ENCODE measurements at places on chromosomes 4 and X.

- peak; percentile 23 for DNase-seq
Observed at GRCh38 chr4:112817933-112818593, 181.1 kb downstream of the LARP7 start.

DNA sequence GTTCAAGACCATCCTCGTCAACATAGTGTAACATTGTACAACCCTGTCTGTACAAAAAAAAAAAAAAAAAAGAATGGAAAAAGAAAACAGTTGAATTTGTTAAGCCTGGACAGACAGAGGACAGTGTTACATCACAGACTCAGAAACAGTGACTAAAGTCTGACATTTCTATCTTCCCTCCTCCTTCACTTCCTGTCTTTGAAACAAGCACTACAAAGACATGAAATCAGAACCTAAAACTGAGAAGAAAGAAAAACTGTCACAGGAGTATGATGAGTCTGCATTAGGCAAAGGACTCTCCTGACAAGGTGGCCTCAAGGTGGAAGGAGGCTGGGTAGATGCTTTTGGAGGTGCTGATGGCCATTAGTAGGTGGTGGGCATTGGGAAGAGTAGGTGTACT, 126.7 kb downstream of the RBM47 start:
- no peak for DNase-seq

DNA sequence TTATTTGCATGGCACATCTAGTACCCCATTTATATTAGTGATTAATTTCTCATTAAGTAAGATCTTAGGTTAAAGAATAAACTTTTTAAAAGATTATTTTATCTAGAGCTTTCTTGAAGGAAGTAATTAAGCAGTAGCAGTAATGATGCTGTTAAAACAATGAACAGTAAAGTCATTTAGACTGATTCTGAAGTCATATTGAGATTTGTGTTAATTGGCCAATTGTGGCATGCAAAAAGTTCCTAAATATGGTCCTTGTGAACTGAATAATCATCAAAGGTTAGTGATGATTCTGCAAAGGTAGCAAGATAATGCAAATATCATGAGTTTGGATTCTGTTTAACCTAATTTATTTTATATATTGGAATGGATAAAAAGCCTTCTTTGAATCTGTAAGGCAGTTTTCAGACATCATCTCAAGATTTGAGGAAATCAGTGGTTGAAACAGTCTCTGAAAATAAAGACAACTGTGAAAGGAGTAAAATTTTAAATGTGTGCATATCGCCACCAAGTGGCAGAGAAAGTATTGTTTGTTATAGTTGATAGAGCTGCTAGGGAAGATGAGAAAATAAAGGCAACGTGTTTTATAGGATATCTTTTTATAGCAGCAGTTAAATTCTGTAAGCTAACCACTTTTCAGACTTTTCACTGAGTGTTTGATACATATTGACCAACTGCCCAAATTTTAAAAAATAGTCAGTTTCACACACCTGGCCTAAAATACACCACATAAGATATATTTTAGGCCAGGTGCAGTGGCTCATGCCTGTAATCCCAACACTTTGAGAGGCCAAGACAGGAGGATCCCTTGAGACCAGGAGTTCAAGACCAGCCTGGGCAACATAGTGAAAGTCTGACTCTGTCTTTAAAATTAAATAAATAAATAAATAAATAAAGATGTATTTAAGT, 79.6 kb downstream of the CCKAR start:
- DNase-seq, result peak; percentile 22

DNA sequence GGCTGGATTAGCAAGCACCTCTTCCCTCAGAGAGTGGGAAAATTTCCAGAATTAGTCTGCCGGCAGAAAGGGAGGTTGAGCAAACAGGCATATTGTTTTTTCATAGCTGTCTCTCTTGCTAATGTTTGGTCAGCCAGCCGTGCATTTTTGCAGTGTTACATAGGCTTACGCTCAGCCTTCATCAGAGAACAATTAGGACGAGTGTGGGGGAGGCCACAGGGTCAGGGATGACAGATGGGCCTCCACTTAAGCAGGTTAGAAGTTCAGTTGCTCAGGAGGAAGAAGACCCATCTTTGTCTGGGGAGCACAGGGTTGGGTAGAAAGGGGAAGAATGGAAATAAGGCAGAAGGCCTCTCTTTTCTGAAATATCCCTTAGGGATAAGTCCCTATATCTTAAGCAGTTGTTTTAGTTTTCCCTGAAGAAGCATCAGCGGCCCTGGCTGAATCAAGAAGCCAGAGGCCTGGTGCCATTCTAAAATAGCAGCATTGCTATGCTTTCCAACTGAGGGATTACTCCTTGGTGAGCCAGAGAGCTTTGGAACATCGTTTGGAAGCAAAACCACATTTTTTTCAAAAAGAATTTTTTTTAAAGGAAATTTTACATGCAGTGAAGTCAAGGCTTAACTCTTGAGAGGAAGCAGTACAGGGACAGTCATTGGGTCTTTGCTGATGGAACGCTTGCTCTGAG, 118.8 kb downstream of the SMIM20 start:
- DNase-seq, result no peak

- DNase-seq, result no peak
Observed at GRCh38 chrX:16592194-16592770, 57.7 kb upstream of the S100G start.

DNA sequence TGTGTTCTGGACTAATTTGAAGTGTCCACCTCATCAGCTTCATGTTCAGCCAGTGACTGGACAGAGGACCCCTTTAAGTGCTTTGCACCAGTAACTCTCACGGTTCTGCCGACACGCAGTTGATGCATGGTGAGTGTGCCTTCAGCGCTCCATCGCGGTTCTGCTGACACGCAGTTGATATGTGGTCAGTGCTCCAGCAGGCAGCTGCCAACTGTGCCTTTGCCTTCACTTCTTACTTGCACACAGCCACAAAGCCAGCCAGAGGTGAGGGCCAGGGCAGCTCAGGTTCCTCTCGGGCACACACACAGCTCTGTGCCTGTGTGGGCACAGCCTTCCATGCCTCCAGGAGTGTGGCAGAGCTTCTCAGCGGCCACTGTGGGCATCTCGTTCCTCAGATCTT, 12.4 kb downstream of the NKX1-1 start:
- no peak for DNase-seq

DNA sequence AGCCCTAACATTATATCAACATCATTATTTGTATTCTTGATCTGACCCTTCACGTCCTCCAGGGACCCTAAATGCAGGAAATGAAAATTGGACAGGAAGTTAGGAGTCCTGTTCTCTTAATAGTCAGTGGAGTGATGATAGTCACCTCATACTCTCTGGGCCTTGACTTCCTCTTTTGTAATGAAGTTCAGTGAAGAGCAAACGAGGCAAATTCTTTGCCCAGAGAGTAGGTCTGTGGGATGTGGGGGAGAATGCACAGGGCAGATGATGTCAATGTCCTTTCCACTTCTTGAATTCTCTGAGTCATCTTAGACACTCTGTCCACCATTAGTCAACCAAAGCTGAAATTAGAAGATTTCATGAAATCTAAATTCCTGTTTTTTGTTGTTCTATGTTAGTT, 17.1 kb upstream of the GPRIN3 start:
- DNase-seq, result peak; percentile 39

- no peak for DNase-seq
Observed at GRCh38 chr4:168279556-168279955, 39.0 kb downstream of the DDX60 start.

- no peak for DNase-seq
Observed at GRCh38 chr4:82989575-82990429, 20.8 kb downstream of the LIN54 start.

DNA sequence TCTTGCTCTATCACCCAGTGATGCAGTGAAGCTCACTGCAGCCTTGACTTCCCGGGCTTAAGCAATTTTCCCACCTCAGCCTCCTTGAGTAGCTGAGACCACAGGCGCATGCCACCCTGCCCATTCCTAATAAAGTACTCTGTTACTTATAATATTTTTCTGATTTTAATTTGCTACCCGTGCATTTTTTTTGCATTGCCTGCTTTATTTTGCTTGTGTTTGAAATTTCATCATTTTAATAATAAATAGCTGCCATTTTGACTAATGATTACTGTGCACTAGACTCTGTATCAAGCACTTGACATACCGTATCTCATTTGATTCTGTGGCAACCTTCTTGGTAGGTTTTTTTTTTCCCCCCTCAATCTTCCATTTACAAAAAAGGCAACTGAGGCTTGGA, 41.7 kb downstream of the FAM193A start:
- DNase-seq, result no peak

DNA sequence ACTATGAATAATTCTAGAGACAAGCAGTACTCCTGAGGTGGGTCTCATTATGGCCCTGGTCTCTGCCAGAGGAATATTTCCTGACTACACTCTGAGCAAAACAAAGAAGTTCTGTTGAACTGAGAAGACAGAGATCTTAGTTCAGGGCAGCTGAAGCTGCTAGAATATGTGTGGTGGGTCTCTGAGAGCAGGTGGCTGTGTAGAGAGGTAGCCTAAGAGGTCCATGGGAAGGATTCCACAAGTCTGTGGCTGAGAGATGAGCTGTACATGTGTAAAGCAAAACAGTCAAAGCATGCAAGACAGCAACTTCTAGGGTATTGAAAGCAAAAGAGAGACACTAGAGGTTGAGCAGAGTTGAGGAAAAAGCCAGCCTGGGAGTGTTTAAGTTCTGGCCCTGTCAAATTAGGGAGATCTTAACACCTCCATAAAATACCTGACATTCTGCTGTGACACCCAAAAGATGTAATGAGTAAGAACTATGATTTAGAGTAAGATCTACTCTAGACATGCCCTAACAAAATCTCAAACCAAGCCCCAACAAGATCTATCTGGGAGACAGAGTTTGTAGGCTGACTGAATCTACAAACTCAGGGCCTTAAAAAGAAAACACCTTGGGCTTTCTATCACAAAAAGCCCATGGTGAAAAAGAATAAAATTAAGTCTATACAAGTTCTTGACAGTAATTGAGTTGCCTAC, 274.4 kb downstream of the BANK1 start:
- DNase-seq, result no peak

GRCh38 chr4:169811476-169811875, 53.7 kb upstream of the HPF1 start:
- no peak for DNase-seq

GRCh38 chr4:75907966-75908365, 5.7 kb upstream of the PPEF2 start:
- no peak for DNase-seq

DNA sequence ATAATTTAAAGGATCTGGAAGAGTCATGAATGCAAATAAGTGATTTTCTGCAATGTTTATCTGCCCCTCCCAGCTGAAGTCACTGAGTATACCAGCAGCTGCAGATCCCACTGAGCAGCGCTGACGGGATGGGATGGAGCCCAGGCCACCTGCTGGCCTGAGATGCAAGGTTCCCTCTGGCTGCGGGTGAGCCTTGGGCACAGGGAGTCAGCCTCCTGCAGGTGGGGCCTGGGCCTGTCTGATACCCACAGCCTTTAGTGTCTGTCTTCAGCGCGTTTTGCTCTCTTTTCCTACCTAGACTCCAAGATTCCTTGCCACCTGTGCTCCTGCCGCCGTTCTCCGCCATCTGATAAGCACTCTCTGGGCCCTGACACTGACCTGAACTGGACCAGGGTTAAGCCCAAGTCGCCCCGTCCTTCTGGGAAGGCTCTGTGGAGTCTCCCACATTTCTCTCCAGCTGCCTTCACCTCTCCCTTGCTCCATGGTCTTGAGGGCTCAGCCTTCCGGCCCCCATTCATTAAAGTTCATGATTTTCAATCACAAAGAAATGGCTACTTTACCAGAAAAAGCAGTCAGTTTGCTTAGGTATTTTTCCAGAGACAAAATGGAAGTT, 223.1 kb upstream of the FAT1 start:
- DNase-seq, result no peak

GRCh38 chr4:186689476-186689875, 34.2 kb downstream of the FAT1 start:
- DNase-seq, result no peak

DNA sequence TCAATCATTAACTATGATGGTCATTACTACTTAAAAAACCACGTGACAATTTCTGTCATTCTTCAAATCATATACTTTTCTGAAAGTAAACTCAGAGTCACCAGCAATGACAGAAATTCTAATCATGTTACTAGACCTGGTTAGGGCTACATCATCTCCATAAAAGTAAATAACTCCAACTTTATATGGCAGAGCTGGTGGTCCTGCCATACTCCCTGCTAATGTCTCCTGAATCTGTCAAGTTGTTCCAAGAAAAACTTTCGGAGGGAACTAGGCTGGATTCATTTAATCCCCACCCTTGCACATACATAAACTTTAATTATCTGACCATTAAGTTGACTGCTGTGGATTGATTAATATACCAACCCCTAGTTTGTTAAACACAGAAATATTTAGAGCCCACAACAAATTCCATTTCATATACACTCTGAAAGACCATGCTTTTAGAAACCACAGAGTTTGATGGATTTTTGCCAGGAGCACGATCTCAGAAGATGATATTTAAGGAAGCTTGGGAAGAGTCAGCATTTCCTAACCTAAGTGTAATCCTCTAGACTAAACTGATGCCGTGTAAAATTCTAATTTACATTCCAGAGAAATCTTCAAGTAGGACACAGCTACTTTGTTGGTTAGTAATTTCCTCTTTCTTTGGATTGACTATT, 577.0 kb downstream of the FAT4 start:
- no peak for DNase-seq

DNA sequence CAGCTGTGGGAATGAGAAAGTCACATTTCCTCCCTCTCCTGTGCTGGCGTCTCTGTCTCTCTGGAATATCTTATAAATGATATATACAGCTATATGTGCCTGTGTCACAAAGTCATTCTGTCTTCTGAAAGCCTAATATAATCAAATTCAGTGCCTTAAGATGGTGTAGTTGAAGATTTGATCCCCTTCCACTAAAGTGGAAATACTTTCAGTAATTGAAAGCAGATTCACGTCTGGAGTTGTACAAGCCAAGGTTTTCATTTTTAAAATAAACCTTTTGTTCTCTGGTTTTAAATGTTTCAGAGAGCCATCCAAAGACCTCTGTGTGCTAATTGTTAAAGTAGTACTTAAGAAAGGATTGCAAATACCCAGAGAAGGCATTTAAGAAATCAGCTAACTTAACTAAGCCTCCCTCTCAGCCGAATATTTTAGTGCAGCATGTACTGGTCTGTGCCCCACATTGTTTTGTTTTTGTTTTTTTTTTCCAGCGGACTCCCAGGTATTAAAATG, 206.8 kb downstream of the TENM3 start:
- no peak for DNase-seq

DNA sequence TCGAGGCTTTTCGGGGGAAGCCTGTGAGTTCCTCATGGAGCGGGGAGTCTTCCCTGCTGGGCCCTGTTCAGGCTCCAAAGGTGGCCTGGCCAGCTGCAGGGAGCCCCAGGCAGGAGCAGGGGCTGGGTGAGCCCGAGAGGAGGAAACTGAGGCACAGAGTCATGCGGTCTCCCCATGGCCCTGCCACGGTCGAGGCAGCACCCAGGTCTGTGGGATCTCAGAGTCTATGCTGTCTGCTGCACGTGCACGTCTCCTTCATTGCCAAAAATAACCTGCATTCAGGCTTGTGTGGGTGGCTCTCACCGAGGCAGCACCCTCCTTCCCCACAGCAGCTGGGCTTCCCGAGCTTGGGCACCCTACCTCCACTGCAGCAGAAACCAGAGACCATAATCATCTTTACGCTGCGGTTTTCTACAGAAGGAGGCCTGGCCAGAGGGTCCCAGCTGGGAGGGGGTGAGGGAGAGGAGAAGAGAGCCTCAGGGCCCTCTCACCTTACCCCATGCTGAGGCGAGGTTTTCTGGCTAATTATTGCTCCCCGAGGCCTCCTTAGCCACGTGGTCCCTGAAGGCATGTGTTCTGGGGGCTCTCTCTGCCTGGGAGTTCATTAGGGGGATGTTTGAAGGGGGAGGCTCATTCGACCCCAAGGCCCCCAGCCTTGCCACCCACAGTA, 64.3 kb downstream of the CPZ start:
- DNase-seq, result no peak
